NCI-H1048 (cell line): ENCODE measurements at places on chromosomes 16 and 17.

GRCh38 chr17:44002141-44002848 lies 2.1 kb upstream of the NAGS start:
- no peak for DNase-seq

- peak; percentile 5 for DNase-seq
Measured at GRCh38 chr16:85420501-85421337, 192.4 kb upstream of the GSE1 start.

- DNase-seq: no peak
Measured at GRCh38 chr16:5850632-5851392, 753.2 kb upstream of the EEF2KMT start.

GRCh38 chr16:69532641-69533455 lies 32.9 kb upstream of the NFAT5 start:
- DNase-seq: no peak

DNA sequence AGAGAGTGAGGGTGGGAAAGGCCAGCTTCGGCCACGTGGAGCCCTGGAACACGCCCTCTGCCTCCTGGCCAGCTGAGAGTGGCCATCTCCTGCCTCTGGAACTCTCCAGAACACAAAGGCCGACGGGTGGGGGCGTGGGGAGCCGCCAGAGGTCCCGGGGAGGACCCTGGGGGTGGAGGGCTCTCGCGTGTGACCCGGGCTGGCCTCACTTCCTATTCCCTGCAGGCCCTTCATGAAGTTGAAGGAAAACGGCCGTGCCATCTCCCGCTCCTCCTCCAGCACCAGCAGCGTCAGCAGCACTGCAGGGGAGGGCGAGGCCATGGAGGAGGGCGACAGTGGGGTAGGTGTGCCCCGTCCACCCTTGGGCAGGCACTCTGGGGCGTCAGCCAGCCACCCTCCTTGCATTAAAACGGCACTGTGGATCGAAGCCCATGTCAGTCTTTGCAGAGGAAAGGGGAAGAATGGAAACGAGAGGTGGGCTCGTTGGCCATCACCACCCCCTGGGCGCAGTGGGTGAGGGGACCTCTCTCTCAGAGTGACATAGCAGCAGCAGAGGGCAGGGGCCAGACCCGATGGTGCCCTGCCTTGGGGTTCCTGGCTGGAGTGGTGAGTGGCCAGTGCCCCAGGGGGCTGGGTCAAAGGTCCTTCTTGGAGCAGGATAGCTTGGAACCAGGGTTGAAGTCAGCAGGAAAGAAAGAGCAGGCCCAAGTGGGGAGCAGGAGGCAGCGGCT lies 37.1 kb downstream of the OR1D5 start:
- no peak for DNase-seq

DNA sequence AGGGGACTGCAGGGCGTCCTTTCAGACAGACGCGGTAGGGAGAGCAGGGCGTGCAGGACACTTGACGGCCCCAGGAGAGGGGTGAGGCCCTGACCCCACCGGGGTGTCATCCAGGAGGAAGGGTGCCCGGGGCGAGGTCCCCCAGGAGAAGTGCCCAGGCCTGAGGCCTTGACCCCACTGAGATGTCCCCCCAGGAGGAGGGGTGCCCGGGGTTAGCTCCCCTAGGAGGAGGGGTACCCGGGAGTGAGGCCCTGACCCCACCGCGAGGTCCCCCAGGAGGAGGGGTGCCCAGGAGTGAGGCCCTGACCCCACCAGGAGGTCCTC lies 27.2 kb upstream of the METRNL start:
- DNase-seq: no peak

DNA sequence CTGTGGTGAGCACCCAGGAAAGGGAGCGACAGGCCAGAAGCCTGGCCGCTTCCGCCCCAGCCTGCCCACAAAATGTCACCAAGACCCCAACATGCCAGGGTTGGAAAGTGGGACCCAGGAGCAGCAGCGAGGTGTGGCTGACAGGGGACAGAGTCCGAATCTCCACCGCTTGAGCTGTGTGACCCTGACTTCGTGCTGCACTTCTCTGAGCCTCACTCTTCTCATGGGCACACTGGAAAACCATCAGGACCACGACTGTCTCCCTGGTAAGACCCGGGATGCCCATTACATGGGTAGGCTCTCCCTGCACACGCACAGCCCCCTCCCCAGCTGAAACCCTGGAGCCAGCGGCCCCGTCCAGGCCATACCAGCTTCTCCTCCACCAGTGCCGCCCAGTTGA lies 34.9 kb downstream of the PPL start:
- DNase-seq: no peak

DNA sequence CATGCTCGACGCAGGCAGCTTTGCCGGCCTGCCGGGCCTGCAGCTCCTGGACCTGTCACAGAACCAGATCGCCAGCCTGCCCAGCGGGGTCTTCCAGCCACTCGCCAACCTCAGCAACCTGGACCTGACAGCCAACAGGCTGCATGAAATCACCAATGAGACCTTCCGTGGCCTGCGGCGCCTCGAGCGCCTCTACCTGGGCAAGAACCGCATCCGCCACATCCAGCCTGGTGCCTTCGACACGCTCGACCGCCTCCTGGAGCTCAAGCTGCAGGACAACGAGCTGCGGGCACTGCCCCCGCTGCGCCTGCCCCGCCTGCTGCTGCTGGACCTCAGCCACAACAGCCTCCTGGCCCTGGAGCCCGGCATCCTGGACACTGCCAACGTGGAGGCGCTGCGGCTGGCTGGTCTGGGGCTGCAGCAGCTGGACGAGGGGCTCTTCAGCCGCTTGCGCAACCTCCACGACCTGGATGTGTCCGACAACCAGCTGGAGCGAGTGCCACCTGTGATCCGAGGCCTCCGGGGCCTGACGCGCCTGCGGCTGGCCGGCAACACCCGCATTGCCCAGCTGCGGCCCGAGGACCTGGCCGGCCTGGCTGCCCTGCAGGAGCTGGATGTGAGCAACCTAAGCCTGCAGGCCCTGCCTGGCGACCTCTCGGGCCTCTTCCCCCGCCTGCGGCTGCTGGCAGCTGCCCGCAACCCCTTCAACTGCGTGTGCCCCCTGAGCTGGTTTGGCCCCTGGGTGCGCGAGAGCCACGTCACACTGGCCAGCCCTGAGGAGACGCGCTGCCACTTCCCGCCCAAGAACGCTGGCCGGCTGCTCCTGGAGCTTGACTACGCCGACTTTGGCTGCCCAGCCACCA lies 9.7 kb downstream of the VASN start:
- no peak for DNase-seq

DNA sequence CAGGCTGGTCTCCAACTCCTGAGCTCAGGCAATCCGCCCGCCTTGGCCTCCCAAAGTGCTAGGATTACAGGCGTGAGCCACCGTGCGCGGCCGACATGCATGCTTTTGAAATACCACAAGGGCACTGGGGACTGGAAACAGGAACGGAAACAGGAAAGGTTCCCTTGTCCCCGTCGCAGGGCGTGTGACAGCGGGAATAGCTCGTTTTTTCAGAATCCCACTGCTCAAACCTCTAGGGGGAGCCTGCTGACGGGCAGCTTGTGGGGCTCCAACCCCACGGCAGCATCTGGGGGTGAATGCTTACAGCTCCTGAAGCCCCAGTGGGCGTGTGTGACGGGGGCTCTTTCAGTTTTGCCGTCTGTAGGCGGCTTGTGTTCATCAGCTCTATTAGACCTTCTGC lies 18.8 kb upstream of the ASGR2 start:
- no peak for DNase-seq

GRCh38 chr17:40279402-40279801 lies 8.3 kb upstream of the CDC6 start:
- no peak for DNase-seq

DNA sequence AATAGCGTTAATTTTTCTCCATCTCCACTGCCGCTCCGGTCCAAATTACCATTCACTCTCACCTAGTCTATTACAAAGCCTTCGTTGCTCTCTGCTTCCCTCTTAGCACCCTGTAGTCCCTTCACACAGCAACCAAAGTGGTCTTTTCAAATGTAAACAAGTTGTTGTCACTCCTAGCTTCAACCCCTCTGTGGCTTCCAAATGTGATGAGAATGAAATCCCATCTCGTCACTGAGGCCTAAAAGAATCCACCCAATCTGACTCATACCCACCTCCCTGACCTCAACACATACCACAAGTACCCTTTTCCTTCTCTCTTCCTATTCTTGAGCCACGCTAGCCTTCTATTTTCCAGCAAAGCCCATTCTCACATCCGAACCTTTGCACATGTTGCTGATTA lies 2.2 kb upstream of the PELP1 start:
- DNase-seq: no peak

GRCh38 chr17:17416007-17416399 lies 60.8 kb upstream of the MED9 start:
- no peak for DNase-seq

GRCh38 chr17:34154961-34155730 lies 99.9 kb upstream of the CCL2 start:
- no peak for DNase-seq

- DNase-seq: no peak
Measured at GRCh38 chr17:7552621-7553051, 3.8 kb downstream of the TNFSF12 start.

DNA sequence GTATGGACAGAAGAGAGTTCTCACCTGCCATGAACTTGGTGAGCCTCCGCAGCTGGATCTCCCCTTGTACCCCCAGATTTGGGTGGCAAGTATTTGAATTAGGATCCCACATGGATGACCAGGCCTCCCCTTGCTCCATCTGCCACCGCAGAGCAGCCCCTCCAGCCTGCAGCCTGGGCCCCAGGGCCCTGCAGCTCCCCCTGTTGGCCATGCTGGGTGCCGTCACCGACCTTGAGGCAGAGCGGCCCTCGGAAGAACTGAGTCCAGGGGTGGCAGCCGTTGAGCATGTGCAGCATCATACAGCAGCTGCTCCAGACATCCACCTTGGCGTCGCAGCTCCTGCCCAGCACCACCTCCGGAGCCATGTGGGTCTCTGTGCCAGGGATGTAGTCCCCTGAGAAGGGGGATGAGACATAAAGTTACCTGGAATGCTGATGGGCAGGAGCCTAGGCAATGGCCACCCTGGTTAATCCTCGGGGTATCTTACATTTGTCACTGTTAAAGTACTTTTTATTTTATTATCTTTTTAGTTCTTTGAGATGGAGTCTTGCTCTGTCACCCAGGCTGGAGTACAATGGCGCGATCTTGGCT lies 9.0 kb upstream of the SPATA32 start:
- no peak for DNase-seq

- DNase-seq: no peak
Measured at GRCh38 chr16:51321251-51321650, 170.2 kb upstream of the SALL1 start.

- no peak for DNase-seq
Measured at GRCh38 chr17:72255481-72255880, 134.7 kb downstream of the SOX9 start.

- DNase-seq: peak; percentile 76
Measured at GRCh38 chr17:7686222-7687071, 843 bp downstream of the TP53 start.

DNA sequence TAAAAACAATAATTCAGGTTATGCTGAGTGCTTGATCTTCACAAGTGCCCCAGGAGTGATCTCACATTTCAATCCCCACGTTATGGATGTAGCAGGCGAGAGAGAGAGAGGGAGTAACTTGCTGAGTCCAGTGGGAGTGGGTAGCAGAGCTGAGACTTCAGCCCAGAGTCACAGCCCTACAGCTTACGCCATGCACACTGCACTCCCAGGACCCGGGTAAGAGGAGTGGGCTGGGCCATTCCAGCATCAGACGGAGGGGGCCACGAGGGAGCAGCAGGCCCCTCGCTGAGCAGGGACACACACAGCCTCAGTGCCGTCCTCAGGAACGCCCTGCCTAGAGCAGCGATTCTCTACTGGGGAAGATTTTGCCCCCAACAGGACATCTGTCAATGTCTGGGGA lies 9.8 kb upstream of the KIF19 start:
- no peak for DNase-seq

- no peak for DNase-seq
Measured at GRCh38 chr17:48308581-48308980, 121.4 kb downstream of the SKAP1 start.

DNA sequence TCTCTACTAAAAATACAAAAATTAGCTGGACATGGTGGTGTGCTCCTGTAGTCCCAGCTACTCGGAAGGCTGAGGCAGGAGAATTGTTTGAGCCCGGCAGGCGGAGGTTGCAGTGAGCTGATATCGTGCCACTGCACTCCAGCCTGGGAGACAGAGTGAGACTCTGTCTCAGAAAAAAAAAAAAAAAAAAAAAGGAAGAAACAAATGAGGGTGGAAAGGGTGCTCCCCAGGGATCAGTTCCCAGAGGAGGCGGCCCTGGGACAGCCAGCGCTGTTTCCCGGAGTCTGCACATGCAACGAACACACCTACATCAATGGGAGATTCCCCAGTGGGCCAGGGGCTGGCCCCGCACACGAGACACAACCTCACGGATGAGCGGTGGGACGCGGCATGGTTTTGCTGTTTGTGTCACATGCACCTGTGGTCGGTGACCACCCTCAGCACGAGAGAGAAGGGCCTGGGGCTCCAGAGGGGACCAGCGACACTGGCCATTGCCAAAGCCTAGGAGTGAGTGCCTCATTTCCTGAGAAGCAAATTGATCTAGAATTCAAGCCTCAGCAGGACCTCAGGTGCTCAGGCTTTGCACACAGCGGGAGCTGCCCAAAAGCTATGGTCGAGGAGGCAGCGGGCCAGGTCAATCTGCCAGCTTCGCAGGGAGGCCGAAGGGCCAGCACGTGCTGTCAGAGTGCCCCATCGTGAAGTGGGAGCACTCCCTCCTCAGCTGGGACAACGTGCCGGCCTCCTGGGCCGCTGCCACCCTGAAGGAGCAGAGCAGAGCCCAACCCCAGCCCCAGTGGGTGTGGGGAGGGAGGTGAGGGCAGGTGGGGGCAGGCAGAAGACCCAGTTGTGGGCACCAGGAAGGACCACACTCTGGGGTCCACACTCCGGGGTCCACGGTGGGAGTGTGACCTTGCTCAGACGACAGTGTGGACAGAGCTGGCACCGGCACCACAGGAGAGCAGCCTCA lies 13.8 kb upstream of the WDR45B start:
- no peak for DNase-seq

- DNase-seq: no peak
Measured at GRCh38 chr16:31081428-31082351, 7.1 kb downstream of the PRSS53 start.
